ENCODE measurements at places on chromosomes 7 and 10.

DNA sequence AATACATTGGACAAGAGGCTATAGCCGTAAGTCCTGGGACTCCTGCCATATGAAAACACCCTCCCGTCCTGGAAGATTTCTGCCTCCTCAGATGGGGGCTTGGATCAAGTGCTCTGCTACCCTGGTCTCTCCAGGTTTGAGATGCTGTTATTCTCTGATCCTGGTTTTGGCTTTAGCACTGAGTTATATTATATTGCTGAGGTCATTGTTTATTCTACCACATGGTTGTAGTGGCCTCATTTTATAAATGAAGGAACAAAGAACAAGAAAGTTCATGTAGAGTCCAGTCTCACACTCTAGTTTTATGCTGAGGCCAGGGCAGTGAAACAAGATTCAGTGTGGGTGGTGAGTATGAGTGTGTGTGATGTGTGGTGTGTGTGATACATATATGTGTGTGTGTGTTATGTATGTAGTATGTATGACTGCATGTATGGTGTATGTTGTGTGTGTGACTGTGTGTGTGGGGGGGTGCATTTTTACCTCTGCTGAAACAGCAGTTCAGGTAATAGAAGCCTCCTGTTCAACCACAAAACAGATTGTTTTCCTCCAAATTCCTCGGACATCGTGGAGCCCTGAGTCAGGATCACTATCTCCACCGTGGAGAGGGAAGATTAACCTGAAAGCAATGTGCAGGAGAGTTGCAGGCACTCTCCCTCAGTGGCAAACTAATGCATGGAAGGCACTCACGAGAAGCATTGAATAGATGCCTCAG, 80.7 kb downstream of the C7orf25 start:
- no peak for DNase-seq

GRCh38 chr10:97499561-97500296, 1.0 kb downstream of the UBTD1 start:
- DNase-seq, result no peak

DNA sequence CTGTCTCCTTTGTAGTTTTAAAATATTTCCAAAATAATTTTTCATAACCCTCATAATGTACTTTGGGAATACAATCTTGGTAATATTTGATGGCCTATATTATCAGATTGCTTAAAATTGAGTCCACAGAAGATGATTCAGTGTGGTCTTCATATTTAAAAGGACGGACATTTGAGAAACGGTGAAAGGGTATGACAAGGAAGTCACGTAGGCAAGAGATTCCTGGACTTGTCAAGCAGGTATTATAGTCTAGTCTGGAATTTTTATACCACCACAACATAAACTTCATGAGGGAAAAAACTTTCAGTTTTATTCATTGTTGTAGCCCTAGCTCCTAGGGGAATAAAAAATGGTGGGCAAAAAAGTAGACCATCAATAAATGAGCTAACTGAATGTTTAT, 82.3 kb downstream of the KMT2E start:
- no peak for DNase-seq

GRCh38 chr10:29105516-29106215, 183.2 kb upstream of the LYZL1 start:
- DNase-seq, result no peak

- DNase-seq, result no peak
Observed at GRCh38 chr7:127654404-127655394, 2.7 kb downstream of the SND1 start.

- no peak for DNase-seq
Observed at GRCh38 chr7:32164341-32164996, 94.3 kb upstream of the PDE1C start.

GRCh38 chr7:141872931-141873330, 31.6 kb upstream of the PRSS37 start:
- no peak for DNase-seq

GRCh38 chr10:63123727-63124362, 9.3 kb upstream of the NRBF2 start:
- DNase-seq, result no peak

DNA sequence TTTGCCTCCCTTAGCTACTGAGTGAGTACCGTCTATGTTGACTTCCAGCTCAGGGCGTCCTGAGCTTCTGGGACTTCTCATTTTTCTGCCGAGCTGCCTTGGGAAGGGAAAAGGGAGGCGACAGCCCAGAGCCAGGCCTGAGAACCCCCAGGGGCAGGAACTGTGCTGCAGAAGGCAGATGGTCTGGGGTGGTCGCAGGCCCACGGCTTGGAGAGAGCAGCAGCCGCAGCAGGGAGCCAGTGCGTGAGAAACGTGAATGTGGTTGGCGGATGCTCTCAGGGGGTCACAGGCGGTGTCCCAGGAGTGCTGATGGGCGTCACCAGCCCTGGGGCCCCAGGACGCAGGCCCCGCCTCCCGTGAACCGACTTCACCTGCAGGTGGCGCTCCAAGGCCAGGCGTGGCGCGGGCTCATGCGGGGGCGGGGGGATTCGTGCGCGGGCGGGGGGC, 9.2 kb upstream of the PWWP2B start:
- peak; percentile 49 for DNase-seq

DNA sequence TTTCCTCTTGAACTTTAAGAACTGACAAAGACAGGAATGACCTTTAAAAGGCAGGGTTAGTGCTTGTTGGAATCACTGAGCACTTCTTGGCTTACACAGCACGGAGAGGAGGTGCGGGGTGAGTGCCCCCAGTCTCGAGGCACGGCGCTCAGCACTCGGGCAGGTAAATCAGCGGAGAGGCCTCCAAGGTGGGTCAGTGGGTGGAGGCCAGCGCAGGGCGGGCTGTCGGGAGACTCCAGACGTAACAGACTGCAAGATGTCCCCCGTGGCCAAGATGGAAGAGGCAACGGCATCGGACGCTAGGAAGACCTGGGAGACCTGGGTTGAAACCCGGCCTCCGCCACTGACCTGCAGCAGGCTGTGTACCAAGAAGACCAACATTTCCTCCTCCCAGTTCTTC, 149.4 kb downstream of the MAD1L1 start:
- DNase-seq, result no peak

GRCh38 chr7:43803865-43804264, 45.4 kb downstream of the BLVRA start:
- DNase-seq, result no peak

GRCh38 chr10:79409726-79410085, 35.7 kb downstream of the ZCCHC24 start:
- DNase-seq, result no peak

GRCh38 chr7:152467225-152467624, 31.4 kb upstream of the KMT2C start:
- DNase-seq, result no peak

DNA sequence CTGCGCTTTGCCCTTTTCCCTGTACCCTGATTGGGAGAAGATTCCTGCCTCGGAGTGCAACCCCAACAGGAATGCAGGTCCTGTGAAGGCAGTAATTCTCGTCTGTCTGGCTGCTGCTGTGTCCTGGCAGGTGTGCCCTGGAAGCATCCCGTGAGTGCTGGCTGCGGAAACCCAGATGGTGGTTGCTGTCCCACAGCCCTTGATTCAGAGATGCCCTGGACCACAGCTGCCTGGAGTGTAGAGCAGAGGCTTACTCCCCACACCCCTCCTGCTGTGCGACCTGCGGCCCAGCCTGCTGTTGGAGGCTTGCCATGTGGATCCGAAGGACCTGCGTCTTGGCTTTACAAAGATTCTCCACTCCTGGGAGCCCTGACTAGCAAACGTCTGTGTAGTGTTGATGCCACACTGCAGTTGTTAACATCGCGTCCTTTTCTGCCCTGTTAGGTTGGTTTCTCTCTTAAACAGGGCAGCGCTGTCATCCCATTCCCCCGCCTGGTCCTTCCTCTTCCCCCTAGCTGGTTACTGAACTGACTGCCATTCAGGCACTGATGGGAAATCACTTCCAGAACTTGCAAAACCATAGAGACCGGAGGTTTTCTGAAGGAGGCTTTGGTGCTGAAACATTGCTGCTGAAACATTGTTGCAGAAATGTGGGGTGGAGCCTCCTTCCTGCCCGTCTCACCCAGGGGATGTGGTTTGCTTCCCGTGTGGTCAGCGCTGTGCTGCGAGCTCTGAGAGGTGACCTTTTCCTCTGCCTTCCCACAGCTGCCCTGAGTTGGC, 53.3 kb downstream of the DNAJB6 start:
- no peak for DNase-seq

- DNase-seq, result no peak
Observed at GRCh38 chr7:82932516-82932915, 230.2 kb downstream of the PCLO start.

GRCh38 chr7:24018331-24018730, 265.7 kb upstream of the NPY start:
- no peak for DNase-seq
